ENCODE measurements at places on chromosomes 4 and X. TPM values are rescaled to one million over a fixed set of nuclear protein-coding genes. Genes with fewer than 3 reads are reported as not detected.

The SSX2B gene
- not detected for total RNA-seq

The RAB9B gene
- total RNA-seq = 0.23 TPM

The FAM184B gene
- total RNA-seq = under 0.01 TPM

The GUCY1A1 gene
- total RNA-seq = 0.42 TPM

The KLHL4 gene
- 0.27 TPM for total RNA-seq

The CAPN6 gene
- total RNA-seq = not detected

The CYLC1 gene
- not detected for total RNA-seq

The LAS1L gene
- total RNA-seq = 44.8 TPM

The BMP3 gene
- total RNA-seq = not detected

The NAT8L gene
- not detected for total RNA-seq

The TRO gene
- total RNA-seq = 5.3 TPM

The MAD2L1 gene
- 49.7 TPM for total RNA-seq

The TNMD gene
- not detected for total RNA-seq

Data from hair follicular keratinocyte (primary cell).